ENCODE measurements at places on chromosomes 12 and 14.
A peak's percentile ranks its signal among the peaks of the same experiment; 100 is the strongest.

DNA sequence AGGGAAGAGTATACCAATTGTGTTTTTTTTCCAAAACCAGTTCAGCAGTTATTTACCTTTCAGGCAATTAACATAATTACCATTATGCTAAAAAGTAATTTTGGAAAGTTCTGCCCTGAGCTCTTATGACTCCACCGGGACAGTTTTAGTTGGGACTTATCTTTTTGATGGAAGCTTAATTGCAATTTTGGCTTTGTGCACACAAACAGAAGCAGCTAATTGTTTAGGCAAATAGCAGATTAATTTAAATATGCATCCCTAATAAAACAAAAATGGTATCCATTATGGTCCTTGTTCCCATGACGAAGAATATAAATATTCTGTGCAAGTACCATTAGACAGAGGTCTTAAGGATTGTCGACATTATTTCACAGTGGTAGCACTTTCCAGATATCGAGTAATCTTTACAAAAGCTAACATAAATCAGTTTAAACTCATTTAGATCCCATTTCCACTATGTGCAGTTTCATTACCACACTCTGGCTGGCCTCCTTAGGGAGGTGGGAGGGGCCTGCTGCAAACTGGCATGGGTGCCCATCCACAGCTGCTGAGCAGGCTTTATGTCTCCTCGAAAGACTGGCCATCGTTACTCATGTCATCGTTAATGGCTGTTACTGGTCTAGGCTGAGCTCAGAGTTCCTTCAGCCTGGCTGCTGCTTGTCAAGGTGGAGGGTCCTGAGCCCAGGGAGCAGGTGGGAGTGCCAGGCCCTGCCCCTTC lies 68.2 kb downstream of the FBXW8 start:
- no peak for DNase-seq

GRCh38 chr12:48693572-48693971 lies 11.5 kb upstream of the KANSL2 start:
- no peak for DNase-seq

DNA sequence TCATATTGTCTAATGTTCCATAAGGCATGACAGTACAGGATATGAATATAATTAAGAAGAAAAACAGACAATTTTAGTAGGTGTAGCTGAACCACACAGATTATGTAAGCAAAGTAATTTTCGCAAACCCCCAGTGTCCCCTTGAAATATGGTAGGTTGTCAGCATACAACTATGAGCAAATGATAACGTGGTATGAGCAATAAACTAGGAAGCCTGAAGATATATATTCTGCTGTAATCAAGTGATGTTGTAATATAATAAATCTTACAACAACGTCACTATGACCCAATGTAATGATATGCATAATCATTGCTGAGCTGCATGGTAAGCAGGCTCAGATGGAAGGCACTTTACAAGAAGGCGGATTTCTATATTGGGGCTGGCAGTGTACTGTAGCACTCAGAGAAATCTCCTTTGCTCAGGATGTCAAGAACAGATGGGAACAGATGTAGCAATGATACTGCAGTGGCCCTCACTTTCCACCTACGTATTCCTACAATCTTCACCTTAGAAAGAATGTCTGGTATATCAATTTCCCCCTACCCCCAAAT lies 47.8 kb upstream of the MYF6 start:
- DNase-seq, result no peak

DNA sequence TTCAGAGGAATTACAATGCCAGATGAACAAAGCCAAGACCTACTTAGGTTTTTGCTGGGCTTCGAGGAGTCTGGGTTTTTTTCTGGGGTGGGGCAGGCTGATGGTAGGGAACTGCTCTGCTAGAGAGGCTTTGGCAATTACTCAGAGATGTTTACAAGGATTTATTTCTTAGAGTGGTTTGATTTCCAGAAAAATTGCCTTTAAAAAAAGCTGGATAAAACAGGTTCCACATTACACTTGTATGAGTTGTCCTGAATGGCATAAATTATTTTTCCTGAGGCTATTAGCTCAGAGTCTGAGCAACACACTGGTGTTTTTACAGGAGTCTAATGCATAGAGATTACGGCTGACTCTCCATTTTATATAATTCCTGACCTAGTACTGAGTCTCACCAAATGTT lies 118.5 kb upstream of the FRMD6 start:
- no peak for DNase-seq

GRCh38 chr12:121810234-121810817 lies 6.5 kb downstream of the SETD1B start:
- no peak for DNase-seq

- peak; percentile 88 for DNase-seq
These were observed 55.1 kb downstream of the MED13L start for GRCh38 chr12:116222358-116222757.

DNA sequence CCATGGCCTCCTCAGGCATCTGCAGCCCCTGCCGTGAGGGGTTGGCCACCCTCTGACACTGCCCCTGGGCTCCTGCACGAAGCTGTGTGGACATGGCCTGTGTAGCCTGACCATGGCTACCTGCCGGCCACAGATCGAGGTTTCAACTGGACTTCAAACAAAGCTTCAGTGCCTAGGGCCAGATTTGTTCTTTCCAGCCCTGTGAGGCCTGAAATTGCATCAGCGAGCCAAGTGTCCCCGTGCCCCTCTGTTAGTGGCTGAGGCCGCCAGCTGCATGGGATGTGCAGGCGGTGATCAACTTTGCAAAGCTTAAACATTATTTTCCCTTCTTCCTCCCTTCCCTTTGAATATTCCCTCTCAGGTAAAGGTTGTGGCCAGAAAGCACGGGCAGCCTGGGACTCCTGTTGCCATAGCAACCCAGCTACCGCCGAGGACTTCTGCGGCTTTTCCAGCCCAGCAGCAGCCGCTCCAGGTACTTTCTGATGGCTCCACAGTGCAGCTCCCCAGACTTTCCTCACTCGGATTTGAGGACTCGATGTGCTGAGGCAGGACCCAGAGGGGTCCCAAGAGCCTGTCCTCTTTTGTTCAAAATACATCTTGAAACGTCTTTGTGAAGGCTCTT lies 35.8 kb downstream of the DDX51 start:
- DNase-seq, result no peak

DNA sequence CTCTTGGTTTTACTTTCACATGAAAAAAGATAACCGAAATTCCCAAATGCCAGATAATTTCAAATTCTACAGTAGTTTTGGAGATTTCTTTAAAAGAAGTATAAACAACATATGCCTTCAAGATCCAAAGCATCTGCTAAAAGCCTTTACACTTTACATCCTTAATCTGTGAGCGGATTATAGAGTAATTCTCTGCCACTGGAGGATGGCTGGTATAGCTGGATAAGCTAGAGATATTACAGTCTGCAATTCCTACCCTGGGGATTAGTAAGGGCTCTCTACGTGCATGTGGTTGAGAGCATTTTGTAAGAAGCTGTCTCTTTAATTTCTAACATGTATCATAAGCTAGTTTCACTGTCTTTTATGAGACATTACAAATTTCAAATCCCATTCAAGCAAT lies 240.3 kb upstream of the HMGA2 start:
- no peak for DNase-seq

DNA sequence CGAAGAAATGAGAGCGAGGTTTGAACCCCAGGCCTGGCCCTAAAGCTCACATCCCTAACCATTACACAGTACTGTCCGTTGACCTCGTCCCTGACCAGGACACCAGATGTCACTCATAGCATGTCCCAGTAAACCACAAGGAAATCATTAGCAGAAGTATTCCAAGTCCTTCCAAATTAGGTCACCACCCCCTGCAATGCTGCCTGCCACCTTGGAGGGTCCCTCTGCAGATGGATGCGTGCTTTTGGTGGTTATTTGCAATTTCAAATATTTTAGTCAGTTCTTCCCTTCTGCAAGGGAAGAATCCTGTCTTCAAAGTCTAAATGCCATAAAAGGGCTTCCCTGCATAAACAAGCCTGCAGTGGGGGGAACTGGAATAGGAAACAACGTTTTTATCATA lies 71.3 kb downstream of the CLMN start:
- no peak for DNase-seq

- DNase-seq, result no peak
These were observed 236.1 kb upstream of the PLEKHG7 start for GRCh38 chr12:92466391-92467305.

DNA sequence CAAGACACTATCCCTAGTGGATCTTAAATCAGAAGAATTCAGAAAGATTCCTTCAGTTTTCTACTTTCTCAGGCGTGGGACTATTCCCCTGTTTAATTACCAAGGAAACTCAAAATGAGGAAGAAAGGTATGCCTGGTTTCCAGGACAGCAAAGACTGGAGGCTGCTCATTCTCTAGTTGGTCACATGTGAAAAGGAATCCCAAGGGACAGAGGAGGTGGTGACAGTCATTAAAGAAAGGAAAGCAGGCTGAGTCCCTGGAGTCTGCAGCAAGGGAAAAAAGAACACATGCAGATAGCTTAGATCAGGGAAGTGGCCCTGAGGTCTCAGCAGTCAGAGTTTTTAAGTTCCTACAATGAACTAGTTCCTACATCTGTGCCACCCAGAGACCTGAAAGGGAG lies 165.4 kb upstream of the CCDC198 start:
- no peak for DNase-seq

DNA sequence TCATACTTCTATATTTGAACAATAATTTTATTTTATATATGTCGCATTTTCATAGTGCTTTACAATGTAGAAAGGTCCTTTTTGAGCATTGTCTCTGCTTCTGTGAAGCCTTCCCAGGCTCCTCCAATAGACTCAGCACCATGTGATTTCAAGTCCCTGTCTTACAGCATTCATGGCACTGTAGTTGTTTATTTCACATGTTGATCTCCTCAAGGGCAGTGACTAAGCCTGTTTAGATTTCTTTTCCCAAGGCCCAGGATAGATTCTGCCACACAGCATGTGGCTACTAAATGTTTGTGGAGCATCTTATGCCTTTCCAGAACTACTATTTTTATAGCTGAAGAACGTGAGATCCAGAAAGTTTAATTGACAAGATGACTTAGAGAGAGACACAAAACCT lies 391.7 kb downstream of the TMEM117 start:
- DNase-seq, result no peak

- DNase-seq, result no peak
These were observed 934 bp upstream of the ZC2HC1C start for GRCh38 chr14:75068294-75069120.

- DNase-seq, result no peak
These were observed 41.6 kb downstream of the ITPK1 start for GRCh38 chr14:93073910-93074769.

DNA sequence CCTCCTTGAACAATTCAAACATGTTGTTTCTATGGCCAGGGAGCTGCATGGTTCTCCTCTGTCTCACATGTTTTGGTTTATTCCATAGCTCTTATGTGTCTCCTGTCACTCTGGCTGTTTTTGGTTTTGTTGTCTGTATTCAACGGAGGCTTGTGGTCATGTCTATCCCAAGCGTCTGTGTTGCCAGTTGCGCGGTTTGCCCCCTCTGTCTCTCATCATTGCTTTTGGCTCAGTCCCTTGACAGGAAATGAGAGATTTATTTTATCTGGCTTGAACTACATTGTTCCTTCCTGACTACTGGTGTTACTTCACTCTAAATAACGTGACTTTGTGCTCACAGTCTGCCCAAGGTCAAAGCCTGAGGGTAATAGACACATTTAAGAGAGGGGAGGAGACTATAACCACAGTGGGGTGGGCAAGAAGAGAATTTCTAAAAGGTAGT lies 96.4 kb upstream of the SOX5 start:
- no peak for DNase-seq

- no peak for DNase-seq
These were observed 41.3 kb downstream of the TDG start for GRCh38 chr12:104006929-104007328.

DNA sequence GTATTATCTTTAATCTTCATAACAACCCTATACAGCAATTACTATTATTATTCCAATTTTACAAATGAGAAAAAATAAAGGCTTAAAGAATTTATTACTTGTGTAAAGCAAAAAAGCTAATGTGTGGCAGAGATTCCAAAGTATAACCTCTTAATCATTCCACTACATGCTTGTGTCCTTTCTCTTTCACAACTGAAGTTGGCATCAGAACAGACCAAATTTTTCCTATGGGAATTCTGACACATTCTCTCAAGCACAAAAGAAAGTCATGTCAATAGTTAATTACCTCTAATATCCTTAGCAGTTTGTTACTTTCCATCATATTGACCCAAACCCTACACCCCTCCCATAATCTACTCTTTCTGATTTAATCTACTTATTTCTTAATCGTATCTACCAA lies 86.7 kb downstream of the BCL2L14 start:
- no peak for DNase-seq

Measured in thyroid gland (tissue), 4 donors.